NCI-H2107 (cell line): ENCODE measurements at places on chromosomes 1 and 21.
A peak's percentile ranks its signal among the peaks of the same experiment; 100 is the strongest.

GRCh38 chr1:217907504-217907903, 276.4 kb downstream of the SPATA17 start:
- DNase-seq: no peak

- no peak for DNase-seq
Observed at GRCh38 chr1:6795661-6796060, 10.4 kb downstream of the CAMTA1 start.

GRCh38 chr1:65165269-65165993, 17.4 kb downstream of the AK4 start:
- DNase-seq: peak; percentile 12

GRCh38 chr1:6347641-6348487, 45.7 kb downstream of the ACOT7 start:
- DNase-seq: no peak

DNA sequence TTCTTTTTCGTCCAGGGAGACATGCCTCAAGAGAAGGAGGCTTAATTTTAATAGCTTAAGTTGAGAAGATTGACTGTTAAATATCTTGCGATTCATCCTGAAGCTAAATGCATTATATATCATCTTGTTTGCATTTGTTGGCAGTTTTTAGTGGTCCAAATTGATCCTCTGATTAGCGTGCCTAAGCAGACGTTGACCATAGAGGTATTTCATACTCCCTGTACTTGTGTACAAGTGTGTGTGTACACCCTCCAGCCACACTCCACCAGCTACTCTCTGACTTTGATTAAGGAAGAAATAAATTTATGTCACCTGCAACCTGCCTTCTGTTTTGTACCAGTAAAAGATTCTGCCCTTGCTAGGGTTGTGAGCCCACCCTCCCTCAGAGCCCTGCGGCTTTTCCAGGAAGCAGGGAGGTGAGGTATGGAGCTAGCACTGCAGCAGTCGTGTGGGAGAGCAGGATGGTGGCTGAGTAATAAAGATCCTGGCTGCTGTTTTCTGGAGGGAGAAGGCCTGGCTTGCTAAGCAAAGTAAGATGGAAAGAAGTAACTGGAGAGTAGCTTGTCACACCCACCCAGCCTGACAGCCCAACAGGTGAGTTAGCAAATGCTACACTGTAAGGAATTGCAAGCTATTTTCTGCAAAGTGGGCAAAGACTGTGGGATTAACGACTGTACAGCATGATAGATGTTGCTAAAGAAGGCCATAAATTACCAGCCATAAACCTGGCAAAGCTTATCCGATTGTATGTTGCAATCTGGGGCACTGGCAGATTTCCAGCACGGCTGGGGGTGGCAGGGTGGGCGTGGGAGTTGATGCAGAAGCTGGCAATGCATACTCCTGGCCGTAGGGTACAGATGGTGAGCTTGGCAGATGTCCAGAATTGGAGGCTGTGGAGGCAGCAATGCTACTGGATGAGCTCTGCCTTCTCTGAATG, 170.2 kb downstream of the TNR start:
- peak; percentile 39 for DNase-seq

DNA sequence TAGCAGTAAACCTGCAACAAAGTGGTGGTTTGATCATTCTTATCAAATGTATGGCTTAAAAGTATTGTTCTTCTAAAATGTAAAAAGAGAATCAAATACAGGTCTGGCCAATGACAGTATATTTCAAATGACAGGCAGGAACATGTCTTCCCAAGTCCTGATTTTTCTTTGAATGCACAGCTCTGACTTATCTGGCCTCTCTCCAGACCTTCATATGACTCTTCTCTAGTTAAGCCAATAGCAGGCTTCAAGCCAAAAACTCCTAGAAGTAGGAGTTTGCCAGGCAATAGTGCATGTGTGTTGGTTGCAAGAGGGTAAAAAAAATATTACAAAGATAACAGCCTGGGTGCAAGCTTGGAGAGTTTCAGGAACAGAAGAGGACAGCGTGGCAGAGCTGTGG, 345.5 kb downstream of the SMYD3 start:
- peak; percentile 16 for DNase-seq

DNA sequence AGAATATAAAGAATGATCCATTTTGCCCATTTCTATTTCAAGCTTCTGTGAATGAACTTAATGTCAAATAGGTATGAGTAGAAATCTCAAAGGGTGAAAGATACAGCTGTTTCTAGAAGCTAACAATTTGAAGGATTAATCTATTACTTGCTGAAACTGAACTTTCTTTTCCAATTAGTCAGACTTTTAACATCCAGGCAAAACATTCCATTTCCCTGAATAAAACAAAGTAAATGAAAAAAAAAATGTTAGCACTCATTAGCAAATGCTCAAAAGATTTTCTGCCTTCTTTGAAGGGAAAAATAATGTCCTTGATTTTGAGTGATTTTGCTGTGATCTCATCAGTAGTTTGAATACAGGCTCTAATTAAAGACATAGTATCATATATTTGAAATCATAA, 447.6 kb upstream of the PRMT6 start:
- no peak for DNase-seq

DNA sequence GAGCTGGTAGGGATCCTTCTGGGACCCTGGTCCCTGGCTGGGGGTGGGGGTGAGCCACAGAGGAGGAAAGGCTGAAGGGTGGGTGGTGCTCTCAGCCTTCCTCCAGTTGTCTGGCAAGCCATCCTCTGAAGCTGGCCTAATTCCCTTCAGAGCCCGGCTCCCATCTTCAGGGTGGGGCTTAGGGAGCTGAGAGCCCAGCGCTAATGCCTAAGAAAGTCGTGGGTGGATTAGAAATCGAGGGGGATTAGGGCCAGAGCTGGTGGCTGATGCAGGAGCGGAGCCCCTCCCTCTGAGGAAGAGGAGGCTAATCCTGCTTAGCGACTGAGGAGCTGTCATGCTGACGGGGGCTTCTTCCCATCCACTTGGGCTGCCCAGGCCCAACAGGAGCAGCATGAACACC, 30.8 kb upstream of the DMBX1 start:
- no peak for DNase-seq

- DNase-seq: no peak
Observed at GRCh38 chr1:25205786-25206185, 26.5 kb downstream of the SYF2 start.

GRCh38 chr1:94039514-94039870, 81.5 kb downstream of the ABCA4 start:
- peak; percentile 44 for DNase-seq

- no peak for DNase-seq
Observed at GRCh38 chr1:24205345-24206082, 18.4 kb upstream of the IFNLR1 start.

DNA sequence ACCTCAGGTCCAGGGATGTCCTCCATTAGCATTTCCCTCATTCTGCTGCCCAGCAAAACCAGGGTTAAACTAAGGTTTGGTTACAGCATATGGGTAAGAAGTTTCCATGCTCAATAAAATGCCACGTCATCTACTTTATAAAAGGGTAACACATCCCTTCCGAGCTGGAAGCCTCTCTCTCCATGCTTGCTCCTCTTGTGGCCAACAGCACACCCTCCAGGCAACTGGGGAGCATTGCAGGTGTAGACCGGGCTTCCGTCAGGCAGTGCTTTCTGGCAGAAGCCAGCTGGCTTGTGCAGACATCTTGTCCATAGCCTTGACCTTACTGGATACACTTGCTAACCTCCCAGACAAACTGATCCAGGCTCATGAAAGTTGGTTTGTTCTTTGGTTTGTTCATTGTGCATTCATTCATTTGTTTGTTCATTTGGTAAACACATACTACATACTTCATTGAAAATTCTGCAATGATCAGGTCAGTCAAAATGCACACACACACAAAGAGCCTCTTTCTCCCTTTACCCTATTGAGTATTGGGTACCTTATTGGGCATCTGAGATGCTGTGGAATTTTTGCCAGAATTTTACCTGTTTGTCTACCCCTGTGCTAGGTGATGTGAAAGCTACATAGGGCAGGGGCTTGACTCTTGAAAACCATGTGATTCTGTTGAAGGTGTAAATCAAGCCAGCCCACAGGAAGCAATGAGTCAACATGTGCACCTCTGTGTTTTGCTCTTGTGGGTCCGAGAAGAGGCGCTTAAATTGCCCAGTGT, 422.8 kb downstream of the CAMTA1 start:
- peak; percentile 9 for DNase-seq

- no peak for DNase-seq
Observed at GRCh38 chr1:111476761-111477309, 3.1 kb downstream of the C1orf162 start.

- DNase-seq: no peak
Observed at GRCh38 chr1:230878591-230878990, 10.3 kb upstream of the C1orf198 start.

- DNase-seq: no peak
Observed at GRCh38 chr1:31036749-31037500, 28.6 kb downstream of the PUM1 start.

DNA sequence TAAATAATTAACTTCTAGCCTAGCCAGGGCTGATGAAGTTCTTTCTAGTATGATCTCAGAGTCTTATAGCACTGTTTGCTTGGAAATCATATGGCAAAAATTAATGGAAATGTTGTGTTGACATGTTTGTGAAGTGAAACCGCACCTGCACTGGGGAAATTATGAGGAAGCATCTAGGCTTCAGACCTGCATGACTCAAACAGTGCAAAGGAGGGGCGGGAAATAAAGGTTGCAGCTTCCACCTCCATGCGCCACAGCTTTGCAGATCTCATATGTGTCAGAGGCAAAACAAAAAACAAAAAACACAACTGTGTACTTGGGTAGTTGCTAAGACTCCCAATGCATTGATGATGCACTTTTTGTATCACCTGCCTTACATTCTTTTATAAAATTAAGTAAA, 1080.6 kb downstream of the PLA2G4A start:
- DNase-seq: no peak

GRCh38 chr1:27574871-27575831, 28.8 kb downstream of the AHDC1 start:
- peak; percentile 58 for DNase-seq

- no peak for DNase-seq
Observed at GRCh38 chr1:204241050-204241449, 27.3 kb upstream of the GOLT1A start.

DNA sequence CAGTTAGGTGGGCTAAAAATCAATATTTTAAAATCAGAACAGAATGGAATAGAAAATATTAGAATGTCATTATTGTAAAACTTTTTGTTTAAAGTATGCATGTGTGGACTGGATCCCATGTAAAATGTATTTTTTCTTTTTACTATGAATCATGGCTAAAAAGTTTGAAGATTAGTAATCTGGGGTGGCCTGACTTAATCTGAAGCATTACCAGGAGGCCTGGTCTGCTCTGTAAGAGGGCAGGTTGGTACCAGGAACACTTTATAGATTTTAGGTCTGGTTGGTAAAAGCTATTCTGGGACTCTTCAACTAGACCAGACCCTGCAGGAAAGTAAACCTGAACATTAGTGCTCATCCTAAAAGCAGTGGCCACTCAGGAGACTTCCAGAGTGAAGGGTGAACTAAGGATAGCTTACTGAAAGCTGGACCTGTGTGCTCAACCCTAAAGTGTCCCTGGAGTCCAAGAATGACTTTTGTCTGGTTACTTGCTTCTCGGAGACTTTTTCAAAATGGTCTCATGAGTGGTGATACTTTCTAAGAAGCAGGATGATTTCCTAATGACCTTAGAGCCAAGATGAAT, 16.5 kb downstream of the RGL1 start:
- DNase-seq: no peak

DNA sequence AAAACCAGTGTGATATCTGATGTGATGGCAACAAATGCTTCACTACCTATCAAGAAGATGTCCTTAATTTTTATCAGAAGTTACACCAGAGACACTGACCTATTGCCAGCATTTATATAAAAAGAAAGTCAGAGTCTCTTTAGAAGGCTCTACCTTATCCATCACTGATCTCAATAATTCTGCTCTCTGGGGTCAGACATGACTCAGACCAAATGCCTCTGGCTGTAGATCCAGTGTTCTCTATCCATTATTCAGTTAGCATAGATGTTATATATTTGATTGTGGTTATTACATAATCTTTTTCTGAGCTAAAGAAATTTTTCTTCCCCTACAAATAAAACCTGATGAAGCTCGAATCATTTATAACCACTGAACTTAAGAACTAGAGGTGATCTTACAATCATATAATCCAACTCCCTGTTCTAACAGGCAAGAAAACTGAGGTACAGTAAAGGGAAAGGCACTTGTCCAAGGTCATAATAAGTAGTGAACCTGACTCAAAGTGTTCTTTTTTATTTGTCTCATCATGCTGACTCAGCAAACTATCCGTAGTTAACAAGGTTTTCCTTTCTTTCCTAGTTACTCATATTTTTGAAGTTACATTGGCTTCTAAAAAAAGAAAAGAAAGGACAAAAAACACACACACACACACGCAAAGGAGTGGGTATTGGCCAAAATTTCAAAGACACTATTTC, 43.6 kb upstream of the ESRRG start:
- no peak for DNase-seq

DNA sequence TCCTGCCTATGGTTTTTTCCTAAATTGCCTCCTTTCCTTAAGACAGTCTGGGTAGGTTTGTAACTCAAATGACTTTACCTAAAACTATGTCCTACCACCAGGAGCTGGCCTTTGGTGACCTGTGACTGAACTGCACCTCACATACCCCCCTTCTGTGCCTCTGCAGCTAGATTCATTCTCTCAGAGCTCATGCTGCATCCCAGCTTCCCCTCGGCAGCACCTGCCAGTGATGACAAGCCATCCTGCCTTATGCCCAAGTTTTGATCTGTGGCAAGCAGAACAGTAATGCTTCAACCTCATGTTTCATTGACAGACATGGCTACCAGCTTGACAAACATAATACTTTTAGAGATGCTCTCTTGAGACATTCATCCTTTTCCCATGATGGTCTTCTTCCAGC, 141.9 kb downstream of the TSEN15 start:
- no peak for DNase-seq

DNA sequence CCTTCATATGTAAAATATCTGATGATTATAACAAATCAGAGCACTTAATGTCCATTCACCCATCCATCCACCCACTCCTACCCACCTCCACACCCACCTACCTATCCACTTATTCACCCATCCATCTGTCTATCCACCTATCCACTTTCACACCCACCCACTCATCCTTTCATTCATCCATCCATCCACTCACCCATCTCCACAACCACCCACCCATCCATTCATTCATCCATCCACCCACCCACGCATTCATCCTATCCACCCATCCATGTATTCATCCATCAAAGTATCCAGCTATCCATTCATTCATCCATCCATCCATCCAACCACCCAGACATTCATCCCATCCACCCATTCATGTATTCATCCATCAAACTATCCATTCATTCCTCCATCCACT, 466.1 kb downstream of the AJAP1 start:
- DNase-seq: no peak

DNA sequence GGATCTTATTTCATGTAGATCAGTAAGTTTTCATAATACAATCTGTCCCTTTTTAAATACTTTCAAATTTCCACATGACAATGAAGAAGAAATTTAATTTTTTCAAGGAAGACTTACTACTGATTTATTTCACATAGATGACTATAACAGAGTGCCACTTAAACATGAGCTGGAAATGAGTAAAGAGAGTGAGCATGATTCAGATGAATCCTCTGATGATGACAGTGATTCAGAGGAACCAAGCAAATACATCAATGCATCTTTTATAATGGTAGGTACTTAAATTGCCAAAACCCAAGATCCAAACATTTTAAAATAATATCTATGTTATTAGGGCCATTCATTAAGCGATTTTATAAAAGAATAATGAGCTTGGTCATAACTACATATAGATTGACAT, 110.4 kb downstream of the PTPRC start:
- no peak for DNase-seq
